ENCODE measurements at places on chromosomes 5 and 9. TPM values are rescaled to one million over a fixed set of nuclear protein-coding genes. Genes with fewer than 3 reads are reported as not detected.
A peak's percentile ranks its signal among the peaks of the same experiment; 100 is the strongest.

Gene N4BP3
- 3.2 TPM for total RNA-seq

Gene EXOSC3
- total RNA-seq = 97.9 TPM

DNA sequence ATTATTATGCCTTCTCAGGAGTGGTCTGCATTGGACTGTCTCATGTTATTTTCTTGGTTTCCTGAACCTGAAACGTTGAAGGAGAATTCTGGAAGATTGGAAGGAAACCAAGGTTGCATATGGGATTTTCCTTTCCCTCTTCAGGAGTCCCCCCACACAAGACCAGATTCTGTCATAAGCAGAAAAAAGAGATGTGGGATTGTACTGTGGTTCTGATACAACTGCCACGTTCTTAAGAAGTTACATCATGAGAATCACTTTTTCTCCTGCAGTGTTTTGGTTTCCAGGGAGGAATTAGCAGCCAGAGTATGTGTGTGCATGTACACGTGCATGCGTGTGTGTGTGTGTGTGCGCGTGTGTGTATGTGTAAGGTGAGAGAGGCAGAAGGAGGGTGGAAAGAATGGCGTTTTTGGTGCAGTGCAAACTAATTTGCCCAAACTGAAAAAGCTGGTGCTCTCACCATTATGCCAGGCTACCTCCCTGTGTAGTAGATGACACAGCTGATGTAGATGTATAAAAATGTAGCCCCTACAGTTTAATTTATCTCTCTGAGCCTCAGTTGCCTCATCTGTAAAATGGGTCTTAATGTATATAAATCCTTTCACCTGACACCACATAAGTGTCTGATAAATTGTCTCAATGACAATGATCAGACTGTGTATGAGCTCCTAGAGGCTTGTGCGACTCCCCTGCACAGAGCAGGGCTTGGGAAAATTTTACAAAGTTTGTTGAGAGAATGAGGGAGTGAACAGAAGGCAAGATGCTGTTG, 38.6 kb downstream of the RALGPS1 start:
- no peaks in the 10 kb centered on the region for H3K4me1 ChIP-seq
- H3K27me3 ChIP-seq = no peaks in the 10 kb centered on the region
- no peak overlapping the region for H3K4me3 ChIP-seq
- H3K27ac ChIP-seq = no peak overlapping the region
- no peak for DNase-seq

DNA sequence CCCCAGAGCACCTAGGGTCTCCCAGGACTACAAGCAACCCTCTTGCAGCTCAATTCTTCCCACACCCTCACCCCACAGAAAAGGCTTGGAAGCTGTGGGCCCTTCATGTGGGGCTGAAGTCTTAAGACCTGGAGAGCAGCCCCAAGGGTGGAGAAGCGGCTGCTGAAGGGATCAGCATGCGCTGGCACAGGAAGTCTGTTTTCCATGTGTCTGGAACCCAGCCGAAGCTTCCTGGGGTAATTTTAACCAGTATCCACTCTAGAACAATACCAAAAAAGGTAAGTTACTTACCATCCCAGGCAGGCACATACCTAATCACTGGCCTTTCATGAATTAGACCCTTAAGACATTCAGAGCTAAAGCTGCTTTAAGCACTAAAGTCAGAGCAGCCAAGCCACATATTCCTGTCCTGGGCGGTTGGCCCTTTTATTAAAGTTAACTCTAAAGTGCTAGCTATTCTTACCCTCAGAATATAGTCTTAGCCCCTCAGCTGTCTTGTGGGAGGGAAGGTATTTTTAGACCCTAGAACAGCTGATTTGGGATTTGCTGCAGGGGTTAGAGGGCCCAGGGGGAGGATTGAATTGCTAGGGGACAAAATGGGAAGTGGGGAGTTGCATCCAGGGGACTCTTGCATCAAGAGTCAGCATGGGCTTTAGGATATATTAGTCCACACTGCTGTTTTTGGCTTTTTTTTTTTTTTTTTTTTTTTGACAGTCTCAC, 6.9 kb downstream of the IL17B start:
- no peaks in the 10 kb centered on the region for H3K27me3 ChIP-seq
- H3K4me1 ChIP-seq = peaks cover 2% of the 10 kb centered on the region
- peaks cover 5% of the 10 kb centered on the region for H3K36me3 ChIP-seq
- no peak overlapping the region for H3K4me3 ChIP-seq
- no peak overlapping the region for H3K27ac ChIP-seq

Gene LCN12
- total RNA-seq = 1.6 TPM

DNA sequence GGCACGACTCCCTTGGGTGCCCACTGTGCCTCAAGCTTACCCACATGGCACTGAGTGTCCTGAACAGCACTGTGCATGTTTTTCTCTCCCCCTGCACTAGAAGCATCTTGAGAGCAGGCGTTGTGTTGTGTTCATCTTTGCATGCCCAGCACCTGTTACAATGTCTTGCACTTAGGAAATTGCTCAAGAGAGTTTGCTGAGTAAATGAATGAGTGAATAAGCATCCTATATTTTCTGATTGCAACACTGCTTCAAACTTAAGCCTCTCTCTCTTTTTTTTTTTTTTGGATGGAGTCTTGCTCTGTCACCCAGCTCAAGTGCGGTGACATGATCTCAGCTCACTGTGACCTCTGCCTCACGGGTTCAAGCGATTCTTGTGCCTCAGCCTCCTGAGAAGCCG, 94.5 kb downstream of the LMNB1 start:
- H3K4me3 ChIP-seq = no peak overlapping the region
- H3K36me3 ChIP-seq = peaks cover 3% of the 10 kb centered on the region
- DNase-seq = no peak
- no peaks in the 10 kb centered on the region for H3K27me3 ChIP-seq

GRCh38 chr5:39755452-39755851, 330.7 kb upstream of the DAB2 start:
- no peak overlapping the region for H3K4me3 ChIP-seq
- DNase-seq = no peak
- no peak overlapping the region for H3K27ac ChIP-seq
- peaks cover 1% of the 10 kb centered on the region for H3K27me3 ChIP-seq
- no peaks in the 10 kb centered on the region for H3K4me1 ChIP-seq
- no peaks in the 10 kb centered on the region for H3K36me3 ChIP-seq

Gene UTP15
- total RNA-seq = 29.7 TPM

GRCh38 chr5:124180875-124181461, 565.5 kb downstream of the ZNF608 start:
- H3K27ac ChIP-seq = no peak overlapping the region
- DNase-seq = no peak
- H3K36me3 ChIP-seq = no peaks in the 10 kb centered on the region

DNA sequence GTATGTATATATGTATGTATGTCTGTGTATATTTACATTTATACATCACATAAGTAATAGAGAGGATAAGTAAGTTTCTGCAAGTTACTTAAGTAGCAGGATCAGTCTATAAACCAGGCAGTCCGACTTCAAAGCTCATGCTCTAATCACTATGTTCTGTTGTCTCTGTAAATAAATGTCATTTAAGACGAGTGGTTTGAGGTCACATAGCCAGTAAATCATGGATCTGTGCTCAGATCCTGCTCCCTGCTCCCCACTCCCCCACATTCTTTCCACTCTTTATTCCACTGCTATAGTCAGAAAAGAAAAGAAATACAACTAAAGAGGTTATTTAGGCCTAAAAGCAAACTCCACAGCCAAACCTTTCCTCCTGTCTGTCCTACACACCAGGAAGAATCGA, 90.4 kb downstream of the SERINC5 start:
- H3K4me1 ChIP-seq = peaks cover 60% of the 10 kb centered on the region
- H3K27ac ChIP-seq = peak overlapping the region; percentile 49
- no peaks in the 10 kb centered on the region for H3K27me3 ChIP-seq
- H3K4me3 ChIP-seq = no peak overlapping the region
- H3K36me3 ChIP-seq = peaks cover 73% of the 10 kb centered on the region
